MG63 (cell line): ENCODE measurements at places on chromosomes 16 and 17. TPM values are rescaled to one million over a fixed set of nuclear protein-coding genes. Genes with fewer than 3 reads are reported as not detected.

UNC45B gene
- not detected in 2 replicates for total RNA-seq

STAC2 gene
- total RNA-seq: not detected in 2 replicates

PIRT gene
- not detected in 2 replicates for total RNA-seq

HS3ST3B1 gene
- total RNA-seq: 0.27 and 0.49 TPM in 2 replicates

ZFP1 gene
- 4.0 and 5.2 TPM in 2 replicates for total RNA-seq

SPAG7 gene
- 32.2 and 88.3 TPM in 2 replicates for total RNA-seq

COG8 gene
- total RNA-seq: 34.1 and 51.9 TPM in 2 replicates

SLC25A10 gene
- total RNA-seq: 51.4 and 77.6 TPM in 2 replicates

CCR7 gene
- total RNA-seq: not detected in 2 replicates

SYT17 gene
- not detected in 2 replicates for total RNA-seq

GNAO1 gene
- total RNA-seq: 0.92 and 2.6 TPM in 2 replicates

ZNF19 gene
- total RNA-seq: 0.25 and 1.1 TPM in 2 replicates

KRT15 gene
- 38.4 and 82.2 TPM in 2 replicates for total RNA-seq

KRT13 gene
- total RNA-seq: 3.8 and 4.0 TPM in 2 replicates

AANAT gene
- total RNA-seq: not detected in 2 replicates

RPH3AL gene
- total RNA-seq: 0.64 and 2.3 TPM in 2 replicates

ERN1 gene
- 3.0 and 6.9 TPM in 2 replicates for total RNA-seq

ZNF830 gene
- 12.4 and 16.1 TPM in 2 replicates for total RNA-seq

ARSG gene
- total RNA-seq: 2.3 and 3.0 TPM in 2 replicates

CIAO2B gene
- 52.7 and 125 TPM in 2 replicates for total RNA-seq

MARCHF10 gene
- not detected in 2 replicates for total RNA-seq

CD300A gene
- total RNA-seq: not detected in 2 replicates

NACA2 gene
- total RNA-seq: 0.43 TPM in 1 of 2 replicates, not detected in the other

PPY gene
- not detected in 2 replicates for total RNA-seq

SULT1A1 gene
- total RNA-seq: 0.12 and 2.3 TPM in 2 replicates

LCAT gene
- 0.16 TPM in 1 of 2 replicates, not detected in the other for total RNA-seq

UMOD gene
- total RNA-seq: not detected in 2 replicates

KRTAP3-2 gene
- not detected in 2 replicates for total RNA-seq

KRTAP1-1 gene
- total RNA-seq: 0.33 TPM in 1 of 2 replicates, not detected in the other

HOXB8 gene
- total RNA-seq: 3.8 and 4.8 TPM in 2 replicates

EIF3C gene
- 471 and 698 TPM in 2 replicates for total RNA-seq

PNPO gene
- 41.4 and 89.7 TPM in 2 replicates for total RNA-seq

DHX58 gene
- 1.0 and 3.2 TPM in 2 replicates for total RNA-seq

CSH2 gene
- total RNA-seq: not detected in 2 replicates

CAVIN1 gene
- total RNA-seq: 799 and 958 TPM in 2 replicates

HS3ST2 gene
- total RNA-seq: not detected in 2 replicates

QRICH2 gene
- 0.92 and 3.4 TPM in 2 replicates for total RNA-seq

P2RX1 gene
- not detected in 2 replicates for total RNA-seq

OR1E1 gene
- not detected in 2 replicates for total RNA-seq

CACNG1 gene
- total RNA-seq: not detected in 2 replicates

ATP6V0A1 gene
- total RNA-seq: 15.9 and 28.0 TPM in 2 replicates

OSGIN1 gene
- 0.13 TPM in 1 of 2 replicates, not detected in the other for total RNA-seq

KRTAP2-1 gene
- total RNA-seq: not detected in 2 replicates

NPIPA5 gene
- total RNA-seq: 2.1 and 16.7 TPM in 2 replicates

TP53TG3 gene
- total RNA-seq: 1.1 TPM in 1 of 2 replicates, not detected in the other

TPSD1 gene
- not detected in 2 replicates for total RNA-seq

CA5A gene
- total RNA-seq: not detected in 2 replicates

OR1A1 gene
- not detected in 2 replicates for total RNA-seq

AOC3 gene
- 0.10 and 0.86 TPM in 2 replicates for total RNA-seq

CES5A gene
- total RNA-seq: not detected in 2 replicates

ACAP1 gene
- total RNA-seq: 0.20 TPM in 1 of 2 replicates, not detected in the other

MPG gene
- 126 and 258 TPM in 2 replicates for total RNA-seq

CHST6 gene
- not detected in 2 replicates for total RNA-seq

SLC25A39 gene
- 142 and 155 TPM in 2 replicates for total RNA-seq

CPPED1 gene
- total RNA-seq: 27.3 and 28.3 TPM in 2 replicates

CTRB1 gene
- total RNA-seq: not detected in 2 replicates

TM4SF5 gene
- not detected in 2 replicates for total RNA-seq
